ENCODE measurements at places on chromosomes 3 and 15. TPM values are rescaled to one million over a fixed set of nuclear protein-coding genes. Genes with fewer than 3 reads are reported as not detected.

GRCh38 chr3:120688121-120688520 is 6.1 kb upstream of the HGD start:
- DNase-seq = no peak

- no peak for DNase-seq
Measured at GRCh38 chr3:61780455-61781228, 219.3 kb downstream of the PTPRG start.

GRCh38 chr3:86126552-86126951 is 864.4 kb downstream of the VGLL3 start:
- no peak for DNase-seq

DNA sequence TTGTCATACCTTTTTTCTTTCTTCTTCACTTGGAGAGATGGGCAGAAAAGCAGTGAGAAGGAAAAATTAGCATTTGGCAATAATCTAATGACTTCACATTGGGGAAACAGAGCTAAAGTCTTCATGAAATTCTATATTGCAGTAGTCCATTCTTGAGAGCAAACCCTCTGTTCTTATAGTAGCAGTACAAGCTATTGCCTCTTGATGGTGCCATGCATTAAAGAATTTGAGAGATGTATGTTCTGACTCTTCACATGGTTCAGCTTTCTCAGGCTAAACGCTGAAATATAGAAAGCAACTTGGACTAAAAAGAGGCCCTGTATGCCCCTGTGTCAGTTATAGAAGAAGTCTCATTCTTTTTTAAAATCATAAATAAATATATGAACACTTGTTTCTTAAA is 36.0 kb downstream of the PHLDB2 start:
- no peak for DNase-seq

The MB21D2 gene
- polyA plus RNA-seq = 3.3 TPM

The CCDC191 gene
- polyA plus RNA-seq = 3.1 TPM
